ENCODE measurements at places on chromosomes 16 and 17.

- no peak for DNase-seq
These were observed 5.8 kb downstream of the FOXN1 start for GRCh38 chr17:28511858-28512461.

- DNase-seq: no peak
These were observed 14.7 kb upstream of the SKAP1 start for GRCh38 chr17:48444516-48445247.

- DNase-seq: no peak
These were observed 67.2 kb downstream of the ADCY9 start for GRCh38 chr16:4049031-4049430.

DNA sequence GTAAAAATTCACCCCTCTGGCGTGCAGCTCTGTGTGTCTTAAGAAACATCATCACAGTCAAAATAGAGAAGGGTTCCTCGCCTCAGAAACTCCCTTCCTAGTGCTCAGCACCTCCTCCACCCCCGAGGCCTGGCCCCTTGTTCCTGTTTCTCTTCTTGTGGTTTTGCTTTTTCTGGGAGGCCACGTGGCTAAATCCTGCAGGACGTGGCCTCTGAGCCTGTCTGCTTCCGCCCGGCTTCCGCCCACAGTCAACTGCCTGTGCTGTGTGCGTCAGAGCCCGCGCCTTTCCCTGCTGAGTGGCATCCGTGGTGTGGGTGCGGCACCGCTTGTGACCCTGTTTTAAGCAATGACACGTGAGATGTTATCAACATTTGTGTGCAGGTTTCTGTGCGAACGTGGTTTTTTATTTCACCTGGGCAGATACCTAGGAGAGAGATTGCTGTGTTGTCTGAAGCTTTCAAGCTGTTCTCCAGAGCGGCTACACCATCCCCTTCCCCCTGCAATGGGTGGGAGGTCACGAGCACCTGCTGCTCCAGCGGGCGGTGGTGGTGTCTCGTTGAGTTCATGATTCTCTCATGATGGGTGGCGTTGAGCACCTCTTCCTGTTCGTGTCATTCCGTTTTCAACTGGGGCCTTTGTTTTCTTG lies 21.7 kb downstream of the ACSF3 start:
- peak; percentile 80 for DNase-seq

DNA sequence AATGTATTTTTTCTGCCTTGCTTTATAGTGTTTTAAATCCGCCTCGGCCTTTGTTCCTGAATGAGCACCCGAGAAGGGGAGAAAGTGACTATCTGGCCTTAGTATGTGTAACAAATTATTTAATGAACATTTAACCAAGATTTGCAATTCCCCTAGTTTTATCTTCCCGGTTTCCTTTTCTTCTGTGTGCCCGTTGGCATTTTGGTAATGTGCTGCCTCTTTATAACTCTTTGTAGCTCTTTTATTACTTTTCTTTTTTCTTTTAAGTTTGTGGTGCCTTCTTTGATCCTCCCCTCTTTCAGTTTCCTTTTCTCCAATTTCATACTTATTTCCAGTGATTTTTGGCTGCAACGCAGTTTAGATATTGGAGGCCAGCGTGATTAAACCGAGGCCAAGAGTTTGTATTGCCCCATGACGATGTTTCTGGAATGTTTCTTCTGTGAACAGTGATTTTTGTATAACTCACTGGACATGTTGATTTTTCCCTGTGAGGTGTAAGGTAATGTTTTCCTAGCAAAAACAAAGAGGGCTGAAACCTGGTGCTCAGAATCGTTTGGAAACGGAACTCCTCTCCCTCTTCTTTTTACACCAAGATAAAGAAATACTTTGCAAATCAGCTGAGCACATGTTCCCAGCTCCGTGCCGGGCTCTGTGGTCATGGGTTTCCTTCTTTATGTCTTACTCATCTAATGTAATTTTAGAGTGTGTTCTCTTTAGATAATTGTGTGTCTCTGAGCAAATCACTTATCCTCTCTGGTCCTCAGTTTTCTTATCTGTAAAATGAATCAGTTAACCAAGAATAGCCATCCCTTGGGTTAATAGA lies 344.3 kb downstream of the WWOX start:
- DNase-seq: no peak

DNA sequence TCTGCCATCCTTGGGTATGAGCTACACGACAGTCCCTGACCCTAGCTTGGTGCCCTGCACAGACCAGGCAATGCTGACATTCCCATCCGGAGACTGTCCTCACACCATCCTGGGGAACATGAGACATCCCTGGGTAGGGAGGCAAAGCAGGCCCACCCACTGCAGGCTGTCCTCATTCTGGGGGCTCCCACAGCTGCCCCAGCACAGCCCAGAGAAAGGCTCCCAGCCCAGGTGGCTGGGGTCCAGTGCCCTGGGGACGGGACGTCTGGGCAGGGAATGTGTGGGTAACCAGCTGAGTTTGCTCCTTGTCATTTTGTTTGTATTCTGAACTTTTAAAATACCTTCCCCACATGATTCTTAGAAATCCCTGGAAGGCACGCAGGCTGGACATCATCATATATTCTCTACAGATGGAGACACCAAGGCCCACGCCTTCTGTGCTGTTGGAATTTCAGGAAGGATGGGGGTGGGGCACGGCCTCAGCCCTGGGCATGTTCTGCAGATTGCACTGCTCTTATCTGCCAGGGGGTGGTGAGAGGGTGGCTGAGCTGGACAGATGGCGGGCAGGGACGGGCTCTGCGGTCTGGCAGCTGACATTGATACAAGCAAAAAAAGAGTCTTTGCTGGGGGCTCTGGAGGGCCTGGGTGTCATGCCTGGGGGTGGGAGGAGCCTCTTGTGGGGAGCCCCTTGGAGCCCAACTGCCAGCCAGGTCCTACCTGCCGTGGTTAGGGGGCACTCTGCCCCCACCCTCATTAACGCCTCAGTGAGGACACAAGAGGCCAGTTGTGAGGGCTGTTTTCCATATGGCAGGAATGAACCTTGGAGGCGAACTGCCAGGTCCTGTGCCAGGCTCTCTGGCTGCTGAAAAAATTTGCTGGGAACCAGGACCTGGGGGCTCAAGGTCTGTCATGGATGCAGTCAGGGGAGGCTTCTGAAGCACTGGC lies 28.4 kb downstream of the LRRC75A start:
- no peak for DNase-seq

DNA sequence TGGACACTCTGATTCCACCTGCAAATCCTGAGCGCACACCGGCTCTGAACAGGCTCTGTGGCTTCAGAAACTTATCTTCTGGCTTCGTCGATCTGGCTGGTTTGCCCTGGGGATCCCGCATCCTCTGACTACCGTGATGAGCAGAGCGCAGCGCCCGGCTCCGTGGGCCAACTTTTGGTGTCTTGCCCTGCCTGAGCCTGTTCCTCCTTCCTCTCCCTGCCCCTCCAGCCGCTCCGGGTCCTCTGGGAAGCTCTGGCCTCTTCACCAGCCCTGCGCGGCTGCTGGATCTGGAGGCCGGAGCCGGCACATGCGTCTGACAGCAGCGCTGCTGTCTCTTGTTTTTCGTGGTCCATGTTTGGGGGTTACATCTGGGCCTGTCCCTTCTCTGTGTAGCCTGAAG lies 65.6 kb downstream of the JPH3 start:
- DNase-seq: no peak

GRCh38 chr16:85091522-85091910 lies 20.8 kb downstream of the CIBAR2 start:
- DNase-seq: no peak

GRCh38 chr16:49967012-49967559 lies 57.9 kb upstream of the CNEP1R1 start:
- no peak for DNase-seq

DNA sequence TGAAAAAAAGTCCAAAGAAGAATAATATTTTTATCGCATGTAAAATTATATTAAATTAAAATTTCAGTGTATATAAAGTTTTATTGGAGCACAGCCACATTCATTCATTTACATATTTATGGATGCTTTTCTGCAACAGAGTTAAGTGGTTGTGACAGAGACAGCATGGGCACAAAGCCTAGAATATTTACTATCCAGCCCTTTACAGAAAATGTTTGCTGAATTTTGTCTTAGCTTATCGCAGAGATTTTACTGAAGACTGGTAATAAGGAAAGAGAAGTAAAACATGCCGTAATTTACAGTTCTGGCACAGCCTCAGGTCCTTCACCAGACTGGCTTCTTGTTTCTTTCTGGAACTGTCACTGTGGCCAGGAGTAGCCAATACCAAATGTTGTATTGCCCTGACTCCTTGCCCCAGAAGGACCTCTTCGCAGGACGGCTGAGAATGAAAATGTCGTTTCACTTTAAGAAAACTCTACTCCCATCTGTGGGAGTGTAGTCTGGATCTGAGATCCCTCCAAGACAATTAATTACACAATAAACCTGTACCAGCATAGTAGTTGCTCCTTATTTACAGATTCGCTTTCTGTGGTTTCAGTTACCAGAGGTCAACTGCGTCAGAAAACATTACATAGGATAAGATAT lies 94.9 kb upstream of the GOT2 start:
- DNase-seq: no peak

GRCh38 chr17:73624496-73624988 lies 19.7 kb downstream of the SDK2 start:
- DNase-seq: no peak

DNA sequence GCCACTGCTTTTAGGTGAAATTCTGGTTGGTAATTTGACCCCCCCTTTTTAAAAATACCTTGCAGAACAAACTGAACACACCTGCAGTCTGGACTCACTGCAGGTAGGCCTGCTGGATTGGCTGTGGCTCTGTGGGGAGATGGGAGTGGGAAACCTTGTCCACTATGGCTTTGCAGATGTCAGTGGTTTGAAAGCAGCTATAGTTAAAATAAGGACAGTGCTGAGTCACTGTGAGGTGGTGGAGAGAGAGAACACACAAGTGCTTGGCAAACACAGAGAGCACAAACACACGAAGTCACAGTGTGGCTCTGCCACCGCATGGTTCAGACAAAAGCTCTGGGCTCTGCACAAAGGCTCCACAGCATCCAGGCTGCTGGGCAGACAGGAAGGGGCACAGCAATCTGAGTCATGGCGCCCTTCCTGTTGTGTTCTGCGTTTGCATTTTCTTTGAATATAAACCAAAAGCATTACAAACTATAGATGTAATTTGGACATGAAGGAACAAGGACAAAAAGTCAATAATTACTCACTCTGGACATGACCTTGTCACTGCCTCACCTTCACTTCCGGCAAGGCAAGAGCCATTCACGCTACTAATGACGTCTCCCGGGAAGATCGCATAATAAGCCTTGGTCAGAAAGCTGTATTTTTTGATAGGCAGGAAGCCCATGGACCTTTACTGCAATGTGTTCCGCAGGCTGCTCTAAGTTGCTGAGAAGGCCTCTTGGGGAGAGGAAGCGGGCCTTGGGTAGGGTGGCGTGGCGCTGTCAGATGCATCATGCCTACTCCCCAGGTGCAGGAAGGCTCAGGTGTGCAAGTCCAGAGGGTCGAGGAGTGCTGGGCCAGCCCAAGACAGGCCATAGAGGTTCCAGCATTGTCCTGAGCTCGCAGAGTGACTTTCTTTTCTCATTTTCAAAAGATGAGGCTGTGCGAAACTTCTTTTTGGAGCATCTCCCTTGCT lies 60.1 kb upstream of the MED9 start:
- peak; percentile 46 for DNase-seq

DNA sequence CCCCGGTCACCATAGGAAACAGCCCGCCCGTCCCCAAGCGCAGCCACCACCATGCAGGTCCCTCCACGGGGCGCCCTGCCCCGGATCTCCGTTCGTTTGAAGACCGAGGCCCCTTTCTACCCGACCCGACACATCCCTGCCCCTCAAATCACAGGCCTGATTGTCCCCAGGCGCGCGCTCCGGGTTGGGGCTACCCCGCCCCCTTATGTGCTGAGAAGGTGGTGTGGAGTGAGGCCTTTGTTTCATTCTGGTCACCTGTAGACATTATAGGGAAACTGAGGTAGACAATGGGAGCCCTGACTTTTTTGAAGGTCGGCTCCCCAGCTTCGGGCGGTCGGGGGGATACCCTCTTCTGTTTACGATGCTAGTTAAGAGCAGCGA lies 763 bp upstream of the ACTG1 start:
- peak; percentile 67 for DNase-seq

DNA sequence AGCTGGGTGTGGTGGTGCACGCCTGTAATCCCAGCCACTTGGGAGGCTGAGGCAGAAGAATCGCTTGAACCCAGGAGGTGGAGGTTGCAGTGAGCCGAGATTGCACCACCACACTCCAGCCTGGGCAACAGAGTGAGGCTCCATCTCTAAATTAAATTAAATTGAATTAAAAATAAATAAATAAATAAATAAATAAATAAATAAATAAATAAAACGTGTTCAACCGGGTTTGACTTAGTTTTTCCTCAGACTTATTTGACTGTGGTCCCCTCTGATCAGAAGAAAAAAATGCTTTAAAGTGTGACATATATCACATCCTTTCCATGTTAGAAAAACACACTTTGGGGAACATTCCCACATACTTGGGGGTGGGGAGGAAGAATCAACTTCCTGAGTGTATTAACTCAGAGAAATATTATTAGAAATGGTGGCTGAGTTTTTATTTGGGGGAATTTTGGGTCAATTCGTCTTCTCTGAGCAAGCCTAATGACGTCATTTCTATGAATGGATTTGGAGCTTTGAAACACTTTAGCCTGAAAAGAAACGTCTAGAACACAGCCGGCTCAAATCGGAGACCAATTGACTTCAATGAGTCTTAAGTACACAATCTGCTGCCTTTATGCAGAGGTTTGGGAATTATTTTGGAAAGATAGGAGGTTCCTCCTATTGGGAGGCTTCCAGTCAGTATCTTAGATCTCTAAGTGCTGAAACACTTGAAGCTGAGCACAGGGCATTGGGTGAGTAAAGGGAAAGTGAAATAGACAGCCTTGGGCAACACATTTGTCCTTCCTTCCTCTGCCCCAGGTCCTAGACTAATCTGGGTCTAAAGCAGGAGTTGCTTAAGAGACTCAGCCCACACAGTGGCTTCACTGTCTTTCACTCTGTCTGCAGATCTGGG lies 132.6 kb downstream of the PITPNC1 start:
- no peak for DNase-seq

GRCh38 chr16:896261-897199 lies 74.3 kb downstream of the LMF1 start:
- no peak for DNase-seq

DNA sequence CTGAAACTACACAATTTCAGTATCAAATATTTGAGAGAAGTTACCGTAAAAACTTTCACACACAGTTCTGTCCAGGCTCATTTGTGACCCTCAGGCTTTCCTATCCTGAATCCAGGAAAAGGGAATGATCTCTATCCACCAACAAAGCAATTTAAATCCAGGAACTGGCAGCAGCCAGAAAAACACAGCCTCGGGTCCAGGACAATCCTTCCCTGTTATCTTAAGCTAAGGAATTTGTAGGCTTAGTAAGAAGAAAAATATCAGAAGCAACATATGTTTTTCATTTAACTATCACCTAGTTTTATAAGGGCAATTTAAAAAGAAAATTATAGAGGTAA lies 47.1 kb downstream of the TEX2 start:
- DNase-seq: no peak

GRCh38 chr16:86986809-86987487 lies 330.2 kb downstream of the C16orf95 start:
- DNase-seq: no peak

GRCh38 chr17:34248511-34249024 lies 6.5 kb upstream of the CCL2 start:
- DNase-seq: no peak

Measured in activated CD4-positive, CD25-positive, alpha-beta regulatory T cell treated with anti-CD3 and anti-CD28 coated beads, Interleukin-2, amount 50 U/mL, for 72 hours (primary cell).